ENCODE measurements at places on chromosomes 4 and X.

- no peak for DNase-seq
Observed at GRCh38 chrX:95919605-95920004, 765.0 kb upstream of the DIAPH2 start.

DNA sequence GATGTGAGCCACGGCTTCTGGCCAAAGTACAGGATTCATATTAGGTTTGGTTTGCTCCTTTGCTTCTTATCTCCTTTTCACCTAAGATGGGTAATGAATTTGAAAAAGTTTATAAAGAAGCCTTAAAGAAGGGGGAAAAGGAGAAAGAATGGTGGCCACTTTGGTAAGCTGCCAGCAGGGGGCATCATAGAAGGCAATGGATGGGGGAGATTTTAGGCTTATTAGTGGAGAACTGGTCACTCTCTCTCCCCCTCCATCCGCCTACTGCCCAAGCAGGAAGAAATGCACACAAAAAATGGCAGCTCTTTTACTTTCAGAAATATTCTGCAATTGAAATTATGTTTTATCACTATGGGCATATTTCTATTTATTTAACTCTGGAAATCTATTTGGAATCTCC is 32.0 kb downstream of the SPARCL1 start:
- no peak for DNase-seq

- no peak for DNase-seq
Observed at GRCh38 chrX:150767045-150767395, 73.8 kb downstream of the MTMR1 start.

DNA sequence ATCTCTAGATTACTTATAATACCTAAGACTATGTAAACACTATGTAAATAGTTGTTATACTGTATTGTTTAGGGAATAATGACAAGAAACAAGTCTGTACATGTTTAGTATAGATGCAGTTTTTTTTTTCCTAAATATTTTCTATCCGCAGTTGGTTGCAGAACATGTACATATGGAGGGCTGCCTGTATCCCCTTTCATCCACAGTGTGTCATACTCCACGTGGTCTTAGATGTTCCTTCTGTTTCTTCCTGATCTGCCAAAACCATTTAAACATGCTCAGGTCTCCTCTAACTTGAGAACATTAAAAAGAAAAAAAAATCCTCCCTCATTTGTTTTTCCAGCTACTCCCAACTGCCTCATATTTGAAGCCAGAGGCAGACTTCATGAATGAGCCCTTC is 14.0 kb downstream of the OCIAD1 start:
- DNase-seq, result no peak

- no peak for DNase-seq
Observed at GRCh38 chr4:139514382-139515059, 41.5 kb downstream of the SETD7 start.

DNA sequence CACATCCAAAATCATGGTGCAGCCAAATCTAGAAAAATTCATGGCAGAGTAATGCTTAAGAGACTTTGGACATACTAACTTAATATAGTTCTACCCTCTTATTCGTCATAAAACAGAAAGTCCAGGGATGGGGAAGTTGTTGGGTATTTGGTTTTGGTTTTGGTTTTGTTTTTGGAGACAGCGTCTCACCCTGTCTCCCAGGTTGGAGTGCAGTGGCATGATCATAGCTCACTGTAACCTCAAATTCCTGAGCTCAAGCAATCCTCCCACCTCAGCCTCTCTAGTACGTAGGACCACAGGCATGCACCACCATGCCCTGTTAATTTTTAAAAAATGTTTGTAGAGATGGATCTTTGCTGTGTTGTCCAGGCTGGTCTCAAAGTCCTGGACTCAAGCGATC is 271.8 kb upstream of the TENM3 start:
- peak; percentile 63 for DNase-seq

DNA sequence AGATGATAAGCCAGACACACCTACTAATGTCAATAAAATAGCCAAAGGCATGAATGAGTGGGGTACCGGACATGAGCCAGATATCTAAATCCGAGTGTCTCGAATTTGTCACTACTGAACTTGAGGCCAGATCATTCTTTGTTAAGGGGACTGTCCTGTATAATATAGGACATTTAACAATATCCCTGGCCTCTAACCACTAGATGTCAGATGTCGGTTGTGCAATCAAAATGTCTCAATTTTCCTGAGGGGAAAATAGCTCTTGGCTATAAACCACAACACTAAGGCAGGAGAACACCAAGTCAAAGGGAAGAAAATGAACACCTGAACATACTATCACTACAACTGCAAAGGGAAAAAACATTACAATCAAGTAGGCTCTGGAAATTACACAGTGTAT is 154.5 kb downstream of the GPM6A start:
- no peak for DNase-seq

GRCh38 chr4:82517043-82517442 is 44.7 kb downstream of the TMEM150C start:
- DNase-seq, result no peak

GRCh38 chr4:172149329-172149728 is 336.1 kb downstream of the GALNTL6 start:
- no peak for DNase-seq

DNA sequence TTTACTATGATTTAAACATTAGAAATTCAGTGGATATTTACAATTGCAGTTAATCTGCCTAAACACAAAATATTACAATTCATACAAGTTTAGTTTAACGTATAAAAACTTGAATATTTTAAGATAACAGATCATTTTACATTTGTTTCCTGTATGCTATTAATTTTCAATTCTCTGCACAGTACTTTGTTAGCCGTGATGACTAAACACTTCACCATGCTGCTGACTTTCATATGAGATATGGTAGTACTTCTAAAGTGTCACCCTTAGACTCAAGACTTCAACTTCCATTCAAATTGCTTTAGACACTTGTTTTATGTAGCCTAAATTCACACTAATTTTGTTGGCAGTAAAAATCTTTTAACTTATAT is 1646.4 kb upstream of the ADGRL3 start:
- DNase-seq, result peak; percentile 40

- no peak for DNase-seq
Observed at GRCh38 chrX:153557618-153558355, 40.3 kb downstream of the ATP2B3 start.

DNA sequence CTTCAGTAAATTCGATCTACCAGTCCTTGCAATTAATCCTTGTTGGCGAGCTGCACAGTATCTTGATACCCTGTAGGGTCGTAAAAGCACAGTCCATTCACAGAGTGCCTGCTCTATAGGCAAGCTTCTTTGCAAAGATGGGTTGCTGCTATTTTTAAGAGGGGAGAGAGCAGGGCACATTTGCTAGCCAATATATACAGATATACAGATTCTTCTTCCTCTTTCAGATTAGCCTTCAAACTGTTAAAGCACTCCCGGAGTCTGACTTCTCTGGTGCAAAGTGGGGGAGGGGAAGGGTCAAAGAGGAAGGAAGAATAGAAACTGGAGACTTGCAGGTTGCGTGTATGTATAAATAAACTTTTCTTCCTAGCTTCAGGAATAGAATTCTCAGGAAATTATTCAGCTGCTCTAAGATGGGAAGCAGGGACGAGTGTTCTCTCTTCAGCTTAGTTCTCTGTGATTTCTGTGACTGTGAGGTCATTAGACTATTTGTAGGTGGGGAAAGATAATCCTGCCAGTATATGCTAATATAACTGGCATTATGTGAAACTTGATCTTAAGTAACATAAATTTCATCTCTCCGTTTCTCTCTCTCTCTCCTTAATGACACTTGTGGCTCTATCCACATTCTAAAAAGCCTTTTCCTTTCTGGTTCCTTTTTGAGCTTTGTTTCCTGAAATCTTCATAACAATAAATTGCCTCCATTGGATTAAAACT is at the start of gene CYSLTR1:
TSS of gene CYSLTR1 (minus strand) at position 242 of the 717 bp plus-strand sequence. CDS start 53,865 bp downstream, outside the sequence.
- DNase-seq, result no peak

GRCh38 chrX:76428243-76429130 is 977 bp downstream of the MAGEE1 start:
- no peak for DNase-seq

DNA sequence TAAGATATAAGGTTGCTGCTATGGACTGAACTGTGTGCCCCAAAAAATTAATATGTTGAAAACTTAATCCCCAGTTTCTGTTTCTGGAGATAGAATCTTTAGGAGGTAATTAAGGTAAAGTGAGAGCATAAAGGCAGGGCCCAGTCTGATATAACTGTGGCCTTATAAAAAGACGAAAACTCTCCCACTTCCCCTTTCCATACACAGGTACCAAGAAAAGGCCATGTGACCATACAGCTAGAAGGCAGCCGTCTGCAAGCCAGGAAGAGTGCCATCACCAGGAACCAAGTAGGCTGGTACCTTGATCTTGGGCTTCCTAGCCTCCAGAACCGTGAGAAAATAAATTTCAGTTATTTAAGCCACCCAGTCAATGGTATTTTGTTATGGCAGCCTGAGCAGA is 550.3 kb downstream of the SMARCA1 start:
- DNase-seq, result no peak

GRCh38 chr4:8207314-8207713 is 8.2 kb downstream of the SH3TC1 start:
- no peak for DNase-seq

- no peak for DNase-seq
Observed at GRCh38 chrX:15344106-15344505, 8.8 kb upstream of the PIGA start.

GRCh38 chrX:71509289-71509688 is 23.6 kb upstream of the OGT start:
- no peak for DNase-seq

DNA sequence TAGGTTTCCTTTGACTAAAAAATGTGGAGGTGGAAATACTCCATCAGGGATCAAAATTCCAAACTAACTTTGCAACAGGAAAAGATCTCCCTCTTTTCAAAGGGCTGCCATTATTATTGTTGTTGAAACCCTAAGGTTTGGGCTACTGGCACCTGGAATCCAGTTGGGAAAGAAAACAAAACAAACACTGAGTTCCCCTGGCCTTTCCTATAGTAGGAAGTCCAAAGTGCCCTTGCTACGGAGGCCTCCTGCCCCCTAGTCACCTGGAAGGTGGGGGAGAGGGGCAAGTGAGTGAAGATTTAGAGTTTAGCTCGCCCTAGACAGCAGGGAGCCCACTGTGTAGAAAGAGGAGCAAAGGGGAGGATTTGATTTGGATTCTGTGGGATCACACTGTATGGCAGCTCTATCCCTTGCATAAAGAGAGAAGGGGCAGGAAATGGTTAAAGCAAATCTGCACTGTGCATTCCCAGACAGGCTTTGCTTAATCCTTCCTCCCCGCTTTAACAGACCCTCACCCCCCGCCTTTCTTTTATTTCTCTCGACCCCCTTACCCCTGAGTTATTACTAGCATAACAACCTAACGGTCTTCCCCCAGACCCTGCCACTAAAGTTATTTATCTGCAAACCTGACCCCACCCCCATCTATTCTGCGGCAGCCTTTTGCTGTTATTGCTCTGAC is 627 bp upstream of the FAT4 start:
- no peak for DNase-seq

- no peak for DNase-seq
Observed at GRCh38 chr4:1031956-1032795, 20.8 kb downstream of the FGFRL1 start.

DNA sequence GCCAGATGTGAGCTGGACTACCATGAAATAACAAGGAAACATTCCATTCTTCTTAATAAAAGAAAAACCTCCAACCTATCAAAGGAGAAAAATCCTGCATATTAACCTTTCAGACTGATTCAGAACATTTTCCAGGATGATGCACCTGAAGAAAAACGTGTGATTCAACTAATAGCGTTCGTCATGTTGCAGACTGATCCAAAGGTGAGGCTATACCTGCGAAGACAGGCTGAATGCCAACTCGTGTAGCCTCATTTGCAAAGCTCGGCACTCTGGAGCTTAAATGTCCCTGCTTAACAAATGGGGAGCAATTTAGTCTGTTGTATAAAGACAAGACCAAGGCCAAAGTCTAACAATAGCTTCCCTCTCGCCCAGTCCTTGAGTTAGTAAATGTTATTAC is 172.0 kb upstream of the NOCT start:
- DNase-seq, result no peak

DNA sequence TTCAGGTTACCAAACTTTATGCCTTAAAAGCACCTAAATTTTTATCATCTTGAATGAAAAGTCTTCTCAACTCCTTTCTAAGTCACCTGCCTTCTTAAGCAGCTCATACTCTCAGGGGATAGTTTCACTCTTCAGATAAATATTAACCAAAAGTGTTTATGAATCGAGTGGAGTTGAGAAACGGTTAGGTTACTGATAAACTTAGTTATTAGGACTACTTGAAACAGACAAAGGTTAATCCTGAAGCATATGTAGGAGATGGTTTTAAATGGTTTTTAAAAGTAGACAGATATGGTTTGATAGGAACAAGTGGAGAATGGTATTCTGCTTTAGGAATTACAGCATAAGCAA is 32.8 kb downstream of the CLDN22 start:
- peak; percentile 8 for DNase-seq

DNA sequence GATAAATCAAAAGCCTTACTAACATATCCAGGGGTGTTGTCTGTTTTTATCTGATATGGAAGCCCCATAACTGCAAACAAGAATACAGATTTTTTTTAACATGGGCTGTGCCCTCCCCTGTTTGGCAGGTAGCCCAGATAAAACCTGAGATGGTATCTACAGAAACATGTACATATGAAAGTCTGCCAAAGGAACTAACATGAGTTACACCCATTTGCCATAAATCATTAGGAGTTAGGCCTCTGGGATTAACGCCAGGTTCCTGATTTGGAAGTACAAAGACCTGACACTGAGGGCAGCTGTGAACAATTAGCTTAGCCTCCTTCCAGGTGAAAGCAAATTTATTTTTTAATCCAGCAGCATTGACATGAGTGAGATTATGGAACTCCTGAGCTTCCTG is 264.3 kb downstream of the TECRL start:
- no peak for DNase-seq

GRCh38 chrX:39513836-39514235 is 583.9 kb downstream of the BCOR start:
- peak; percentile 33 for DNase-seq

- DNase-seq, result no peak
Observed at GRCh38 chr4:120158046-120158445, 91.4 kb upstream of the MAD2L1 start.

- no peak for DNase-seq
Observed at GRCh38 chr4:6375620-6376295, 96.7 kb downstream of the PPP2R2C start.

GRCh38 chr4:158571736-158572135 is 50.1 kb downstream of the RXFP1 start:
- DNase-seq, result no peak

- DNase-seq, result no peak
Observed at GRCh38 chrX:40273356-40274050, 175.7 kb upstream of the BCOR start.

- no peak for DNase-seq
Observed at GRCh38 chr4:98481167-98481566, 177.2 kb downstream of the TSPAN5 start.

DNA sequence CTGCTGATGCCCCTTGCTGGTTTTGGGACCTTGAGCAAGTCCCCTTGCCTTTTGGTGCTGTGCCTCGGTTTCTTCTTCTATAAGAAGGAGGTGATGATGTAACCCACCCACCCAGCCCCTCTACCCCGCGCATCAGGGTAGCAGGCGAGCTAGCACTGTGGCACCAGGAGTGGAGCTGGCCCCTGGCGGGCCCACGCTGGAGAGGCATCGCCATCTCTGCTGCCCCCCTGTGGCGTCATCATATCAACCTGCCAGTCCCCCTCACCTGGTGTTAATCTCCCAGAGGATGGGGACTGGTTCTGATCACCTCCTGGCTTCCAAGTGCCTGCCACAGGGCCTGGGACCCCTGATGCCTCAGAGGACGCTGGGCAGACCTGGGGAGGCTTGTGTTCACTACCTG is 6.3 kb upstream of the SORCS2 start:
- DNase-seq, result no peak
